Activated CD8-positive, alpha-beta T cell treated with anti-CD3 and anti-CD28 coated beads, Interleukin-2, amount 10 ng/mL, durations not matched to agents 7 days and 5 days (primary cell): ENCODE measurements at places on chromosomes 7 and 10.
A peak's percentile ranks its signal among the peaks of the same experiment; 100 is the strongest.

DNA sequence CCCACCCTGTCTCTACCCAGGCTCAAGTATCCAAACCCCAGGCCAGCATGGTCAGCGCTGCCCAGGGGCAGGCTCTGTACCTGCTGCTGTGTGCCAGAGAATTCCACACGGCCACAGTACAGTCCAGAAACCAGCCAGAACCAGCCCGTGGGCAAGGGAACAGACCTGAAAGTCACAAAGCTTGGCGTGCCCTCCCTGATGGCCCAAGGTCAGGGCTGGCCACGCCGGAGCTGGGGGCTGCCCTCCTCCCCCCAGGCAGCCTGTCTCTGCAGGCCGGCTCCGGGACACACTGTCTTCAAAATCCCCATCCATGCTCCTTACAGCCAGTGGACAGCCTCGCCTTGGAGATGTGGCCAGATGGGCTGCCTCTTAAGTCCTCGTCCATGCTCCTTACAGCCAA is 78.4 kb downstream of the CTBP2 start:
- DNase-seq = no peak

DNA sequence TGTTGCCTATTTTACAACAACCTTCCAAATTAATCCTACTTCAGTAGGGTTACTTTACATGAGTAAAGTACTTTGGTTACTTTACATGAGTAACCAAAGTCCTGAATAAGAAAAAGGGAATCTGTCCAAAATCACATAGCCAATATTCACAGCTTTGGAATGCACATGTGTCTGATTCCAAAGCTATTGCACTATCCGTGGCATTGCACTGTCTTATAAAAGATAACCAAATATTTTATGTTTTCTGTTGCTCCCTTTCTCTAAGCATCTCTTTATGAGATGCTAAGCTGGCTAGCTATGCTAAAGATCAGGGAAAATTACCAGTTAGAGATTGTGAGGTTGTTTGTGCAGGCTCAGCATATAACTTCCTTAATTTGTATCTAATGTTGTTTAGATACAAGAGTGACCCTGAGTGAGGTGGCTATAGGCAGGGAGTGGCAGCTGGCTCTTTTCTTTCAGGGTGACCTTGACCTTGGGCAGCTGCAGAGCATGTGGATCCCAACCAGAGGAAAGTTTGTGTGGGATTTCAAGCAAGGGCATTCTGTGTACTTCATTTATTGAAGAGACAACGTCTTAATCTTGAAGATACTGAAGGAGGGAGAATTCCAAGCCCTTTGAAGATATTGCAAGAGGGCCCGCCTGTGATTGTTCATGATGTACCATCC is 366.1 kb upstream of the ANKRD30A start:
- no peak for DNase-seq

DNA sequence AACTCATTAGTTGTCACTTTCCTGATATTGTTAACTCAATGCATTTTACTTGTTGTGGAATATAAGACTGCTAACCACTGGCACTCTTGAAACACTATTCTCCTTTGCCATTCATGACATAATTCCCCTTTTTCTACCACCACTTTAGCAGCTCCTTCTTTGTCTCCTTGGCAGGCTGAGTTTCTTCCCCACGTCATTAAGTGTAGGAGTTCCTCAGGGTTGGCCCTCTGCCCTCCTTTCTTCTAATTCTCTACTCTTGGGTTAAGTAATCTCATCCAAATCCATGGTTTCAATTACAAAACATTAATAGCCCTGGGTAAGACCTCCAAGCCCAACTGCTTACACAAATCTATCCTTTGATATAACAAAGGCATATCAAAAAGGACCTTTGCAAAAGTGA is 175.1 kb downstream of the HGF start:
- no peak for DNase-seq

DNA sequence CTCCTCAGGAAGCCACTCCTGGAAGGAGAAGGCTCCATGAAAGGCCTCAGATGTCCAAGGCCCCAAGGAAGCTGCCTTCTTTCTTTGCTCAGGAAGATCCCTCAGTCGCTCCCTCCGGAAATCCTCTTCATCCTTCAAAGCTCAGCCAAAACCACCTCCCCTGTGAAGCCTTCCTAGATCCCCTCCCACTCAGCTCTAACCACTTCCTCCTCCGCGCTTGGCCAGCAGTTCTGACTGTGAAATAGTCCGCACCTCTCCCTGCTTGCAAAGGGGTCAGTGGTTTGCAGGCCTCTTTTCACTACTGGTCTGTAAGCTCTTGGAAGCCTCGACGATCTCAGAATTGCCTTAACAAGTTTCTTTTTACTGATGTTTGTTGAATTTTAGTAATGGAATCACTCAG is 23.9 kb downstream of the PYROXD2 start:
- DNase-seq = peak; percentile 41

DNA sequence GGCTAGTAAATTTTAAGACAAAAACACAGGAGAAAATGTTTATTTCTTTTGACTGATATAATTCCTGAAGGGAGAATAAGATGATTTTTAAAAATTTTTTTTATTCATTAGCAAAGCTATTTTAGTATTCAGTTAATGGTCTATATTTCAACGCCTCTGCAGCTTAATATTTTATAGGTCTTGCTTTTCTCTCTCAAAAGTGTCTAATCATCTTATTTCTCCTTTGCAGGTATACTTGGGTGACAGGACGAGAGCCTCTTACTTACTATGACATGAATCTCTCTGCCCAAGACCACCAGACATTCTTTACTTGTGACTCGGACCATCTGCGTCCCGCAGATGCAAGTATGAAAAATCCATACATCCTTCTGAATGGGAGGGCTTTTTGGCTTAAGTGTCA is 177.0 kb downstream of the ST7 start:
- DNase-seq = no peak

GRCh38 chr10:26725837-26726727 is 28.6 kb downstream of the PDSS1 start:
- peak; percentile 58 for DNase-seq

- DNase-seq = no peak
Measured at GRCh38 chr10:91761721-91762120, 36.5 kb upstream of the TNKS2 start.

DNA sequence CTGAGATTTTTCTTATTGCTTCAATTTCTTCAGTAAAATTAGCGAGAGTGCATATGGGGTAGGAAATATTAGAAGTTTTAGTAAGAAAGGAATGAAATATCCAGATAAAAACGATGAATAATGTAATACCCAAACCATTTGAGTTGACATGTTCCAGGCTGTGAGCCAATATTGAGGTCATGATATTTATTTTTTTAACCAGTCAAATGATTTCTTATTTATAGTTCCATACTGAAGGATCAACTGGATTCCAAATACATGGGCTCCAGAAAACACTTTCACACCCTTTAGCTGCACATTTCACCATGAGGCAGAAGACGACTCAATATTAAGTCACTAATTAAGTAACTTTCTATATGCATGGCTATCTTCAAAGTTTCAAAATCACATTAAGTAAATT is 312.5 kb downstream of the PPP1R3A start:
- no peak for DNase-seq

GRCh38 chr10:10213237-10213636 is 804.4 kb upstream of the CELF2 start:
- DNase-seq = no peak

GRCh38 chr10:64041989-64042490 is 520.8 kb downstream of the REEP3 start:
- no peak for DNase-seq

DNA sequence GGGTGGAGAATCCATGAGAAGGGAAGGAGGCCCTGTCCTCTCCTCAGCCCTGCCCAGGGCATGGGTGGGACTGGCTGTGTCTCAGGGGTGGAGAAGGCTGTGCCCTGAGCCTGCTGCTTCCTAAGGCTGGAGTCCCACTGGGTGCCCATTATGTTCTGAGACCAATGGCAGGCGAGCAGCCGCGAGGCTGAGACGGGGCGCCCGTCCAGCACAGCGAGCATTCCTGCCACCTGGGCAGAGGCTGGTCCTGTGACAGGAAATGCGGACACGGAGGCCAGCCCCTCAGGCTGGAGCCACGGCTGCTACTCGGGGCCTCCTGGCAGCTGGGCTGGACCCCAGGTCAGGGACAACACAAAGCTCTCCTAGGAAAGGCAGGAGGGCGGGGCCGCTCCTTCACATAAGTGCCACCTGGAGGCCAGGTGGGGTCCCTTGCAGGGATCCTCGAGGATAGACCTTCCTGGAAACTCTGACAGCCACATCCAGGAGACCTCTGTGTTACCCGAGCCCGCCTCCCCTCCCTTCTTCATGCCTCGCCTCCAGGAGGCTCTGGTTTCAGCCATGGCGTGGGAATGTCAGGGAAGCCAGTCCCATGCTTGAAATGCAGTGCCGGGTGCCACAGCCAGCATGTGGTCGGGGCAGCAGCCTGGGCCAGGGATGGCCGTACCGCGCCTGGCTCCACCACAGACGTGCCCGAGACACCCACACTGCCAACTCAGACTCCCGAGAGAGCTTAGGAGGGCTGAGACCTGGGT is 173.9 kb downstream of the USP6NL start:
- DNase-seq = no peak

DNA sequence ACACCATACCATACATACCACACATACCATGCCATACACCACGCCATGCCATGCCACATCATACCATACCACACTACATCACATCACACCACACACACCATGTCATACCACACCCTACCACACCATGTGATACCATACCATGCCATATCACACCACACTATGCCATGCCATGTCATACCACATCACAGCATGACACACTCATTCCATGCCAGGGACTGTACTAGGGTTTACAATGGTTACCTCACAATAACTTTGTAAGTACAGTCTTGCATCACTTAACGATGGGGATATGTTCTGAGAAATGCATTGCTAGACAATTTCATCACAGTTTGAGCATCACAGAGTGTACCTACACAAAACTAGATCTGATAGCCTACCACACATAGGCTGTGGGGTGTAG is 14.5 kb downstream of the PYROXD2 start:
- no peak for DNase-seq

DNA sequence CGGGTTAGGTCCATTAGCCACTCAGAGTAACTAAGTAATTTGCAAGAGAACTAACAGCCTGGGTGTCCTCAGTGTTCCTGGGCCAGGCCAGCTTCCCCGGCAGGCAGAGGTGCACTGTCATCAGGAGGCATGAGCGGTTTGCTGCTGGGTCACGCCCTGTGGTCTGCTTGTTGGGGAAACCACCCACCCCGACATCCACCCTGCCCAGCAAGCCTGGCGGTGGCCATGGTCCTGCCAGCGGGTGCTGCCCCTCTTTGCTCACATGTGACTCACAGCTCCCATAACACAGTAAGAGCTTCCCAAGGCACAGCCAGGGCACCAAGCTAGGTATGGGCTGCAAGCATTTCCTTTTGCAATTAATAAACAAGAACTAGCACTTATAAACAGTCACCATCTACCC is 75.9 kb downstream of the RGS10 start:
- DNase-seq = peak; percentile 40

- DNase-seq = no peak
Measured at GRCh38 chr7:3187444-3188040, 113.5 kb upstream of the SDK1 start.

- no peak for DNase-seq
Measured at GRCh38 chr7:137305901-137306621, 37.5 kb downstream of the PTN start.

DNA sequence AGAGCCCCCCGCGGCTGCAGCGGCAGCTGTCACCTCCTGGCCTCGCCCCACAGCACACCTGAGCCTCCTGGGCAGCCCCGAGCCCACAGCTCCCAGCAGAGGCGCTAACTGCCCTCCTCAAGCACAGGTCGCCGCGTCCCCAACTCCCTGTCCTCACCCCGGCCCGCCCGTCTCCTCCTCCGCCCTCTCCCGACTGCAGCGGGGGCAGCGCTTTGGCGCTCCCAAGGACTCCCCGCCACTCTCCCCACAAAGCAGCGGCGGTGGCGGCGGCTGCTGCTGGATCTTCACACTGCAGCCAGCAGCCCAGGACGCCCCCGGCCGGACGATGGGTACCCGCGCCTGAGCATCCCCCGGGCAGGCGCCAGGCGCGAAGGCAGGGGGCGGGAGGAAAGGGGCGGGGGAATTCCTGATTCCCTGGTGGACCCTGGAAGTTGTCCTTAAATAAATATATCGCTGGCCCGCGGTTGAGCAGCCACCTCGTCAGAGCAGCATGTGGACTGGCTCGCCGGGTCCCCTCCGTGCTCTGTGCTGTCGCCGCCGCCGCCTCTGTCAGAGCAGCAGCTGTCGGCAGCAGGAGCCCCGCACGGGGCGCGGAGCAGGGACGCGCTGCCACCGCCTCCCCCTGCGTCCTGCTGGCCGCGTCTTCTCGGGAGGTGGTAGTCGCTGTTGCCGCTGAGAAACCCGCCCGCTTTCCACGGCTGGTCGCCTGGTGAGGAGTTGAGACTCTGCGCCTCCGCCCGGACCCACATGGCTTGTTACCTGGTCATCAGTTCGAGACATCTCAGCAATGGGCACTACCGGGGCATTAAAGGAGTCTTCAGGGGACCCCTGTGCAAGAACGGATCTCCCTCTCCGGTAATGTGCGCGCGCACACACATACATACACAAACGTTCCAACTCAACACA is at the start of gene ZNF804B:
Gene ZNF804B (plus strand): TSS at position 471 of the 906 bp plus-strand sequence. CDS start 277 bp downstream, at position 748.
- DNase-seq = no peak

DNA sequence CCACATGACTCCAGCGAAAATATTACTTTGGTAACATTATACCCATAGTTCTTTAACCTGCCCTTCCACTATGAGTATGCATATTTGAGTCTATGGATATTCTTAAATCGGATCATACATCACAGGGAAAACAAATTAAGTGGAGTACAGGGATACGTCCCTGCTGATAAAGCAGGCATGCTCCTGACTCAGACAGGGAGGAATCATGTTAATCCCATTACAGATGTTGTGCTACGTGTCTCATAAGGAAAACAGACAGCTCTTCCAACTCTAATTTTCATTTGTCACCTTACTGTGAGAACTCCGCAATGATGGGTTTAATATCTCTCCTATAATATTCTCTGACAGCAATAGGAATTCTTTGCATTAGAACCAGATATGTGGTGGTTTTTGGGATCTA is 469.5 kb upstream of the POM121L12 start:
- no peak for DNase-seq

- no peak for DNase-seq
Measured at GRCh38 chr7:140778975-140779374, 82.5 kb downstream of the NDUFB2 start.

- no peak for DNase-seq
Measured at GRCh38 chr7:55185321-55185802, 166.5 kb downstream of the EGFR start.

GRCh38 chr7:155467846-155468784 is 10.2 kb downstream of the EN2 start:
- DNase-seq = no peak

DNA sequence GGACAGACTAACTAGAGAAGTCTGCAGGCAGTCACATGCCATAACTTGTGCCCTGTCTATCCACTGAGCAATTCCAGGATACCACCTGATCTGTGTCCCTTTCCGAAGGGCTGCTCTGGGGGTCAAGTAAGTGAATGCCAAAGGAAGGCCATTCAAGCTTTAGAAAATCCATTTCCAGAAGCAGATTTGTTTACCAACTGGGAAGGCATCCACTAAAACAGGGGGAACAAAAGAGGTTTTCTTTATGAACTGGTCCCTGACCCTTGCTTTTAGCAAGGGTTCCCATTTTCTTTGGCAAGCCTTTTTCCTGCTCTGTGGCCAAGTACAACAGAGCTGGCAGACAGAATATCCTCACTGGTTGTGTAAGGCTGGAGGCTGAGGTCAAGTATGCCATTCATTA is 36.5 kb downstream of the ITPRID1 start:
- no peak for DNase-seq
